NAMALWA (cell line): ENCODE measurements at places on chromosomes 5 and 9.

GRCh38 chr5:96614110-96614691 is 48.0 kb upstream of the CAST start:
- peak; percentile 71 for DNase-seq

- no peak for DNase-seq
Observed at GRCh38 chr5:124502551-124502950, 243.9 kb downstream of the ZNF608 start.

GRCh38 chr9:32401488-32401887 is 17.0 kb downstream of the ACO1 start:
- no peak for DNase-seq

GRCh38 chr5:143932584-143932983 is 120.6 kb downstream of the HMHB1 start:
- no peak for DNase-seq

DNA sequence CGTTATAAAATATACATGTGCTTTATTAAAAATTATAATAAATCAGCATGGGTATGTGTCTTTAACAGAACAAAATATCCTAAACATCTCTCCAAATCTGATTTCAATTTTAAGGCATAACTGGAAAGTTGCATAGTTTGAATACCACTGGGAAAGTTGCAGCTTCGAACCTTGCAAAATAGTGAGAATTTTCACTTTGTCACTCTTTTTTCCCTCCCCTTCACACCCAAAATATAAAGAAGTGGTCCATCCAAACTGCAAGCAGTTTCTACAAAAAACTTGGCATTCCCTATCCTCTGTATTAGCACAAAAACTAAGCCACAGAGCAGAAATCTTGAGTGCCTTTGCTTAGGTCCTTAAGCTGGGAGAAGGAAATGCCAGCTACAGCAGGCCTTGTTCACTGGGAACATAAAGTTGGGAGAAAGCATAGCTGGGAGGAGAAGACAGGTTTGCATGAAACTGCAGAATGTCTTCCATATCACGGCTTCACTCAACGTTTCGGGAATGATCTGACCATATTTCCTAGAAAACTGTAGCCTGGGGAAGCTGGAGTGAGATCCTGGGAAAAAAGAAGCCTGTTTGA is 400.3 kb downstream of the EBF1 start:
- DNase-seq: no peak
